ENCODE measurements at places on chromosomes 4 and X.
A peak's percentile ranks its signal among the peaks of the same experiment; 100 is the strongest.

DNA sequence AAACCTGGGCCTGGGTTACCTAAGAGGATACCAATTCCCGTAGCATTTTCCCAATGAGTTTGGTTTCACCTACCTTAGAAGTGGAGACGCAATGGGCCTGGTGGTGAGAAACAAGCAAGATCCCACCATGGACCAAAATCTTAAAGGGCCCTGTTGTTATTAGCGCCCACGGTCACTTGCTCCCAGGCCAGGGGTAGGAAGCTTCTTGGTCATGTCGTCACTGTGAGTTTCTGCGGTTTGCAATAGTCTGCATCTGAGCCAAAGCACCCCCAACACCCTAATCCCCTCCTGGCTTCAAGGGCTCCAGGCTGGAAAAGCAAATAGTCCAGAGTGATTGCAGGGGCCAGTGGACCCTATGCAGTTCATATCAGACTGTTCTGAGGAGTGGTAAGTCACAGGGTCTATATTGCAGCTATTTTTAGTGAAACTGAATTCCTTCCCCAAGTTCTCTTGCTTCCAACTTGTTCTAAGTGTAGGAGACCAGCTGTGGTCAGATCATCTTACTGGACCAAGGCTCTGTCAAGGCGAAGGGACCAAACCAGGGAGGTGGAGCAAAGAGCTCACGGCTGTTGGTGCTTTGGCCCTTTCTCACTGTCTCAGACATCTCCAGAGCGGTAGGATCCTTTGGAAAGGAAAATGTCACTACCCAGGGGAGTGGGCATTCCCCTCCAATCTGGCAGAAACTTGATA lies 307.9 kb upstream of the F9 start:
- no peak for DNase-seq

DNA sequence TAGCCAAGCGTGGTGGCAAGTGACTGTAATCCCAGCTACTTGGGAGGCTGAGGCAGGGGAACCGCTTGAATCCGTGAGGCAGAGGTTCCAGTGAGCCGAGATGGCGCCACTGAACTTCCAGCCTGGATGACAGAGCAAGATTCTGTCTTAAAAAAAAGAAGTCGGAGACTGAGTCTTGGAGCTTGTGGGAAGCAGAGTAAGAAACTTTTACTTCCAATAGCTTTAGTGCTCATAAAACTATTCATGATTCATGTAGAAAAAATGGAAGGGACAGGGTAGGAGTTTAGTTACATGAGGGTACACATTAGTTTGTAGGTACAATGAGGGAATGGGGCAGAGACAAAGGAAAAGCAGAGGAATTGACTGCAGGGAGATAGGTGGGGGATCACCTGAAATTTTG lies 19.3 kb downstream of the RAP2C start:
- DNase-seq: no peak

DNA sequence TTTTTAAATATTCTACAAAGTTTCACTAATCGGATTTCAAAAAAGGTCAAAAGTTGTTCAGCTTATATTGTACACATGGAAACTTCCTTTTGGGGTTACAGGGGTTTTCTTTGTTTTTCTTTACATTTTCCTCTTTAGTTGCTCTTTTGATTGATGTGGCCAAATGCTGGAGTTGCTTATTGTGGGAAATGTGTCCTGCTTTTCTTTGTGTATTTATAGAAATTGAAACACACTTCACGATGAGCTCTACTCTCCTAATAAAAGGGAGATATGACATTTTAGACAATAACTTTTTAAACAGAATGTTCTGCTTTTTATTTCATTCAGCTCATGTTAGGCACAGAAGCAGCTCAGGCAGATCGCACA lies 50.7 kb upstream of the SPRY1 start:
- no peak for DNase-seq

GRCh38 chr4:7393601-7394575 lies 40.8 kb downstream of the PSAPL1 start:
- DNase-seq: no peak

GRCh38 chr4:26197018-26197779 lies 123.6 kb upstream of the RBPJ start:
- DNase-seq: no peak

GRCh38 chr4:130233377-130234047 lies 1137.6 kb downstream of the C4orf33 start:
- DNase-seq: peak; percentile 34

- no peak for DNase-seq
These were observed 12.5 kb downstream of the MOB1B start for GRCh38 chr4:70914631-70915030.

DNA sequence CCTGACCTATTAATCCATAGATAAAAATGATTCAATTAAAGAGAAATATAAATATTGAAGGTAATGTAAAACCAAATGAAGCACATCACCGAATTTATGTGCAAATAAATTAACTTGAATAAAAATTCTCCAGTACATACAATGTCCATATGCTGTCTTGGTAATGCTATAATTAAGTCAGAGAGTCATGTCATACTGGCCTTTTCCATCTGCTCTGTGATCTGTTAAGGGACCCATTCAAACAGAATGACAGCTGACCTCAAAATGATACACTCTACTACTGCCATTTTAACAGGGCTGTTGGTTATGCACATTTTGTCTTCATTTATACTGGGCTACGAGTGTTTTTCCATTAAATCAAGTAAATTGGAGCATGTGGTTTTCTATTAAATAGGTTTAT lies 99.3 kb downstream of the TEX13A start:
- no peak for DNase-seq

DNA sequence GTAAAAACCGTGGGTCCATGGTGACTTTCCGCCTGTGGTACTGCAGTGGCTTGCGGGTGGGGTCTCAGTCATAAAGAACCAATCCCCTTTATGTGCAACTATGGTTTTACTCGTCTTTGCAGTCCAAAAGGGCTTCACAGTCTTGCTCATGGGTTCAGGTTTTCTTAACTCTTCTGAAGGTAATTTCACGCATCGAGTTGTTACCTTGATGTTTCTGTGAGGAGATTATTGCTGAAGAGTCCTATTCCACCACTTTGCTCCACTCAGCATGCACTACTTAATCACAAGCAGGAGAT lies 41.5 kb downstream of the F8 start:
- no peak for DNase-seq

DNA sequence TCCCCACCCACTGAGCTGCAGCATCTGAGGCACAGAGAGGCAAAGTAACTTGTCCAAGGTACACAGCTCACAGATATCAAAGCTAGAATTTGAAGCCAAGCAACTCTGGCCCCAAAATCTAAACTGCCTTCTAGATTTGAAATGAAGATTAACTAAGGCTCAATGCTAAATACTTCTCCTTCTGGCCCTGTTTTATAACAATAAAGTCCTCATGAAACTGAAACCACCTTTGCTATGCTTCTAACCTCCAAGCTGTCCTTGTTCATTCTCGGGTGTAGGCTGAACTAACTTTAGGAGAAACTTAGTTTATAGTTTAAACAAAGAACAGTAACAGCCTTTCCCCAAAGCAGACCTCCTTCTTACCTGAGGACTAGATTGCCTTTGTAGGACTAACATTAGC lies 93.6 kb downstream of the DCTD start:
- no peak for DNase-seq

DNA sequence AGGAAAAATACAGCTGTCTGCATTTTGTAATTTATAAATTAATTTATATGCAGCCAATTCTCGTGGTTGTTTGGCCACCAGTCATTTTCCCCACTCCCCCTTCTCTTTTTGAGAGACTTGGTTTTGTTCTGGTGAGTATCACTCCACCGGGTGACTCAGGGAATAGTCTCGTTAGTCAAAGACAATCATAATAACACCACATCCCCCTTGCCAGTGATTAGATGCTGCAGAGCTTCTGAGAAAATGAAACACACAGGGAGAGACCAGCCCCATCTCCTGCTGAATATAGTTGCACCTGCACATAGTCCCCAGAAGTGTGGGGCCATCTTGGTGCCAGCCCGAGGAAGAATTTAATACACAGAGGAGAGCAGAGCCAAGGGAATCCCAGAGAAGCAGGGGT lies 8.0 kb upstream of the FNIP2 start:
- DNase-seq: no peak

- no peak for DNase-seq
These were observed 96.2 kb upstream of the ANK2 start for GRCh38 chr4:112953262-112953661.

DNA sequence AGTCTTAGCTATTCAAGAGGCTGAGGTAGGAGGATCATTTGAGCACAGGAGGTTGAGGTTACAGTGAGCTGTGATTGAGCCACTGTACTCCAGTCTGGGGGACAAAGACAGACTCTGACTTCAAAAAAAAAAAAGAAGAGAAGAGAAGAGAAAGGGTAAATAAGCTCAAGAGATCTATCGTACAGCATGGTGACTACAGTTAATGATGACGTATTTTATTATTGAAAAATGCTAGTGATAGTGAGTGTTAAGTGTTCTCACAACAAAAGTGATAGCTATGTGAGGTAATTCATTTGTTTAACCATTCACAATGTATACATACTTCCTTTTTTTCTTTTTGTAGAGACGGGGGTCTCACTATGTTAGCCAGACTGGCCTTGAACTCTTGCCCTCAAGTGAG lies 121.5 kb upstream of the RPL34 start:
- no peak for DNase-seq

DNA sequence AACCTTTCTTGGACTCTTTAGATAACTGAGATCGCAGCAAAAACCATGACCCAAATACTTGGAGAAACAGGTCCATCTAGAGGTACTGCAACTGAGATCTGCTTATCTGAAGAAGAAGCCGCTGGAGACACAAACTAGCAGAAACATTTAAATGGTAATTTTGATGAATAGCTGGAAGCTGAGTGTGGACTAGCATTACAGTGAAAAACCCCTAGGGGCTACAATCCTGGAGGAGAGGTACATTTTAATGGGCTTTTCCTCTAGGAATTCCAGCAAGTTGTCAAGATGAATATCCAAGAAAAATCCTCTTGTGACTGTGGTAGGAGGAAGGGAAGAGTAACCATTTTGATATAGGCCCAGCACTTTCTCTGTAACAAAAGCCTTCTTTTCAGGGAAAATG lies 592.5 kb upstream of the GRIA3 start:
- DNase-seq: no peak

GRCh38 chr4:161926033-161926828 lies 237.6 kb downstream of the FSTL5 start:
- peak; percentile 3 for DNase-seq

- no peak for DNase-seq
These were observed 93.6 kb upstream of the FTHL17 start for GRCh38 chrX:31165241-31166035.

DNA sequence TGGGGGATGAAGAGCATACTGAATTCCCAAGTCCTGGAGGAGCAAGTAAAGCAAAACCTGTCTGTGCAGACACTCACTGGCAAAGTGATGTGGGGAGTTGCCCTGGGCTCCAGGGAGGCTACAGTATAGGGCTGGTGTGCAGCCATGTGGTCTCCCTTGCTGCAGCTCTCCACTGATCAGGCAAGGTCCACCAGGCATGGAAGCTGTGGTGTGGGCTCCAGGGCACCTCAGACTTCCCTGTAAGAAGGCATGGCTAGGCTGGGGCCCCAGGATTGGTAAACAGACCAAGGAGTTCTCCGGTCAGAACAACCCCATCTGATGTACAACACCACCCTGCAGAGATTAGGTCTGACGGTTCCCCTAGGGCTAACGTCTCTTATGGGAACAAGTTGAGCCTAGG lies 241.9 kb upstream of the NDST4 start:
- DNase-seq: no peak
